ENCODE measurements at places on chromosomes 6 and 20.

DNA sequence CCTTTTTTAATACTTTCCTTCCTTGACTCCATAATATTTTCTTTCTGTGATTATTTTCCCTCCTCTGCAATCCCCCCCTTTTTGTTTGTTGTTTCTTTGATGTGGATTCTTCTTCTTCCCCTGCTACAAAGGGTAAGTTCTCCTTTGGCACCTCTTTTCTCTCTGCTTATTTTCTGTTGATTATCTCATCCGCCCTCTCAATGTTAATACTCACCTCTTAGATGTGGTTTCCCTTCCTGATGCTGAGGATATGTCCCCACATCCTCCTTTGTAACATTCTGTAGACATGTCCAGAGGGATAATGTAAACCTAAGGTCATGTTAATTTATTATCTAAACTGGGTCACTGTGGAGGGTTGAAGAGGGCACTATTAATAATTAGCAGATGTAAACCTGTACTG is 17.7 kb downstream of the FLRT3 start:
- DNase-seq: no peak

DNA sequence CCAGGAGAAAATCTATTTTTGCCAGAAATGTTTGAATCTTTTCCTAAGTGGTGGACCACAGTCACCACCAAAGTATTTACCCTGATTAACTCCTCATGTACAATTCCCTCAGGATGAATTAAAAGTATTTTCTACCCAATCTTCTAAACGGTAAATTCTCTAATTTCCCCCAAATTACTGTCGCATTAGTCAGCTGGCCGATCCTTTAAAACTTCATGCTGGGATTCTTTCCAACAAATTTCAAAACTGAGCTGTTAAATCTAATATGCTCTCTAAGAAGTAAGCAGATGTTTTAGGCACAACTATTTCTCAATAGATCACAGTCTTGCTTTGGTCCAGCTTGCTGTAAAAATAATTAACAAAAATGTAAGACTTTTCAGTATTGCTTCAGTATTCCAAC is 447.2 kb downstream of the FRK start:
- DNase-seq: no peak

- no peak for DNase-seq
These were observed 29.4 kb downstream of the RAET1L start for GRCh38 chr6:149995971-149996370.

DNA sequence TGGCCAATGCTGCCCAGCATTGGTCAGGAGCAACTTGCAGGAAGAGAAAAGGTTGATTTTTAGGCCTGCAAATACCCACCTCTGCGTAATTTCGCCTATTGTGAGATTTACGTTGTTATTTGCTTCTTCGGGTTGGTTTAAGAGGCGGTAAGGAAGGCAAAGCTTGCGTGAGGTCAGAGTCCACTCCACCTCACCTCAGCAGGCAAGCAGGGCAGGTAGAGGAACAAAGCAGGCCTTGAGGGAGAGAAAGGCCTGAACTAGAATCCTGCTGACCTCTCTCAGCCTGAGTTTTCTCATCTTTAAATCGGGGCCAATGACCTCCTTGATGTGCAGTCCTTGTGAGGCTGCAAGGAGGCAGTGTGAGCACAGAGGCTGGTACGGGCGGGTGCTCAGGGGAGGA is 239.1 kb downstream of the CDC5L start:
- DNase-seq: no peak

DNA sequence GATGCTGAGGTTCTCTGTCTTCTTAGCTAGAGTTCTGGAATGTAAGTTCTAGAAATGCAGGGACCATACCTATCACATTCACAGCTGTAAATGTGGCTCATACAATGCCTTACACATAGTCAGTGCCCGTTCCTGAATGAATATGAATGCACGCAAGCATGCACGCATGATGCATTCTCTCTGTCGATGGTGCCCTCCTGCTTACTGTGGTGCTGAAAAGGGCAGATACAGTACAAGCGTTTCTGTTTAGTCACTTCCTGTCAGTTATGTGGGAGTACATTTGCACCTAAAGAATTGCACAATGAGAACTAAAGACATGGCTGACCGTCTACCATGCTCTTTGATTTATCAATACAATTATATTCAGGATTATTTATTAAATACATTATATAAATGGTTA is 152.2 kb upstream of the SOX4 start:
- no peak for DNase-seq

- DNase-seq: no peak
These were observed 29.9 kb downstream of the FBXO30 start for GRCh38 chr6:145784683-145785082.

DNA sequence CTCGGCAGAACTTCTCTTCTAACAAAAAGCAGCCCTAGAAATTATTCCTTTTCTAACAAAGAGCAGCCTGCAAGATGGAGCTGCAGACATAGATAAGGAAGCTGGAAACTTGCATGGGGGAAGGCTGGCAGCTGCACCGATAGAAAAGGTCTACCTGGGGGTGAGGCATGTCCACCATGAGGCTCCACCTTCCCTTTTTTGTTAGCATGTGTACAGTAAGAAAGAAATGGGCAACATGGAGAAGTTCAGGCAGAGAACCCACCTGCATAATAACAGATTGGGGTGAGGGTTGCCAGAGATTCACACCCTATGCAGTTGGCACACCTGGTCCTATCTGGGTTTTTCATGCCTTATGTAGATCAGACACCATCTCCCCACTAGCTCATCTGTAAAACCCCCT is 25.4 kb downstream of the ZNF311 start:
- DNase-seq: no peak

- no peak for DNase-seq
These were observed 8.1 kb upstream of the GTF3C6 start for GRCh38 chr6:110950440-110950839.

DNA sequence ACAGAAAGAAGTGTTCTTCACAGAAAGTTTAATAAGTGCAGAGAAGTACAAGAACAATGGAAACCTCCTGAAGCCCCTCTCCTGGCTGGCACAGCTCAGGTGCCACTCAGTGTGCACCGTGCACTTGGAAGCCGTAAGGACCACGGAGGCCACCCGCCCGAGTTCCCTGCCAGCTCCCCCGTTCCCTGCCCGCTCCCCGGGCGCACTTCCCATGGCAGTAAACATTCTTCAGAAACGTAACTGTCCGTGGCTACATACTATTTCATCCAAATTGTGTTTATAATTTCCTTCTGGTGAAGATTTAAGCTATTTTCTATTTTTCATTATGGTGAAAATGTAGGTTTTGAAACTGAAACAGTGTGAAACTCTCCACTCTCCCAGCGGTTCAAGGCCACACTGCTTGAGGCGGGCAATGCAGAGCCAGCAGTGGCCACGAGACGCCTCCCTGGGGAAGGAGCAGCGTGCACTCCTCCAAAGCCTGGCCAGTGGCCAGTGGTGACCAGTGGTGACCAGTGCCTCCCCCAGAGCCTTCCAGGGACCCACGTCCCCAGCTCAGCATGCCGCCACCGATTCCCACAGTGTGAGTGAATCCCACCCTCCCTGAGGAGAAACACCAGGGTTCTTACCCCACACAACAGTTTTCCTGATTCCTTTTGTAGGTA is 46.4 kb downstream of the TAF4 start:
- no peak for DNase-seq

- DNase-seq: no peak
These were observed 157.4 kb downstream of the TRIM27 start for GRCh38 chr6:28766426-28766825.

GRCh38 chr20:48706116-48706656 is 121.6 kb downstream of the PREX1 start:
- DNase-seq: no peak

DNA sequence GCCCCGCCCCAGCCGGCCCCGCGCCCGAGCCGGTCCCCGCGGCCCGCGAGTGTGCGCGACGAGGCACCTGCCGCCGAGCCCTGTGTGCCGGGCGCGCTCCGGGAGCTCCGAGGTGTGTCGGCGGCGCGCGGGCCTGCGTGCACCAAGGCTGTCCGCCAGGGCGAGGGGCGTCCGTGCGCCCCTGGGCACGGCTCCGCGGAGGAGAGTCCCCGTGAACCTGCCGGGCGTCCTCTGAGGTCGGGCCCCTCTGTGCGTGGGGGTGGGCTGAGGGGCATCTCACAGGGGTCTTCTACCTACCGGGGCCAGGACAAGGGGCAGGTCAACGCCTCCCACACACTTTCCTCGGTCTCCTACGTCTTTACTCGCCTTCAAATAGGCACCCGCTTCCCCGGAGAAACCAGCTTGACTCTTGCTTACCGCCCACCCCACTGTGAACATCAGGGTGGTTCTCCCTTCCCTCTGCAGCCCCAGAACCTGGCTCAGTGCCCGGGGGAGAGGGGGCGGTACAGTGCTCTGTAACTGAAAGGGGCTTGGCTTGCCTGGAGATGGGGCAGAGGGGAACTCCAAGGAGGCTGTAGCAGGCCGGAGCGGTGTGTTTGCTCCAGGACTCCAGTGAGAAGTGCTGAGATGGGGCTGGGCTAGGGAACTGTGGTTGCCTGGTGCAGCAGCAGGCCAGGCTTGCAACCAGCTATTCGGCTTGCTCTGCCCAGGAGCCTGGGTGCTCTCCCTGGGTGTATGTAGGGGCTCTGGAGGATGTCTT is at the start of gene SAMD10:
TSS of gene SAMD10 (minus strand) at position 86 of the 760 bp plus-strand sequence. CDS start 175 bp downstream, outside the sequence.
- DNase-seq: no peak

GRCh38 chr20:47768016-47768824 is 17.1 kb downstream of the SULF2 start:
- no peak for DNase-seq

DNA sequence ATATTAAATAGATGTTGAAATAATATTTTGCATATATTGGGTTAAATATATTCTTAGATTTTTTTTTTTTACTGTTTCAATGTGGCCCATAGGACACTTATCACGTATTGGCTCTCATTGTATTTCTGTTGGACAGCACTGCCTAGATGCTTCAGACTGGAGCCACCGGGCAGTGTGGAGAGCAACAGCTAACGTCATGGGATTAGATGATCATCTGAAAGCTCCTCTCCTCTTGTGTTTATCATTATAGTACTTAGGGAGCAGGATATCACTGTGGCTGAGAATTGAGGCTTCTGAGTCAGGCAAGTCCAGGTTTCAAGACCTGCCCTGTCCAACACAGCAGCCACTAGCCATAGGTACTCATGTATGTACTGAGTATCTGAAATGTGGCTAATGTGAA is 87.4 kb downstream of the ZHX3 start:
- DNase-seq: no peak

- DNase-seq: no peak
These were observed 6.3 kb upstream of the MROH8 start for GRCh38 chr20:37185686-37186085.

DNA sequence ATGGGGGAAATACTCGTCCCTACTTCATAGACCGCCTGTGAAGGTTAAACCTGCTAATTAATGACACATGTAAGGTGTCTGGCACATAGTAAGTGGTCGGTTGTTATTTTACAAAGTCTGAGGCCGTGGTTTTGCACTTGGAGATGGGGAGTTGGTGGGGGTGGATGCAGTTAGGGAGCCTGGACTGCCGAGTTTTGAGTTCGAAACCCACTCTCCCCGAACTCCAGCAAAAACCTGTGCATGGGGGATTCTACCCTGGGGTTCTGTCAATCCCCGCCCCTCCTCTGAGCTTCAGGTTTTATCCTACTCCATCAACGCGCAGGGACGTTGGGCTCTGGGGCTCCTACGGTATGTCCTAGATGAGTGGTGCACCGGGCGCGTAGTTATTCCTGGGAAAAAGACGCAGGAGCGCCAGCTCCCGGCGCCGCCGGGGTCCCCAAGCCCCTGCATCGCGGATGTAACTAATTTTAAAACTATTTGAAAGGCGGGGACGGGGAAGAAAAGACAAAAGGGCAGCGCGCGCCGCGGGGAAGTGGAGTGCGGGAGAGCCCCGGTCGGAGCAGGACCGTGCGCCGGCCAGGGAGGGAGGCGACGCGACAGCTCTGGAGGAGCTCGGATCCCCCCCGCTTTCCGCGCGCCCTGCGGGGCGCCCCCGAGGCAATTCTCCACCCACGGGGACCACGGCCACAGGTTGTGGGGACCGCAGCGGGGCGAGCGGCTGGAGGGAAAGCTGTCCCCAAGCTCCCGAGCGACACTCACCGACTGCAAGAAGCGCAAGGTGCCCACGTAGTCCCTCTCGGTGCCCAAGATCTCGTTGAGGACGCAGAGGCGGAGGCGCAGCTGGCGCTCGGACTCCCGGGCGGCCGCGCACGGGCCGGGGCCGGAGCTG is 672 bp downstream of the PREX1 start:
- no peak for DNase-seq

DNA sequence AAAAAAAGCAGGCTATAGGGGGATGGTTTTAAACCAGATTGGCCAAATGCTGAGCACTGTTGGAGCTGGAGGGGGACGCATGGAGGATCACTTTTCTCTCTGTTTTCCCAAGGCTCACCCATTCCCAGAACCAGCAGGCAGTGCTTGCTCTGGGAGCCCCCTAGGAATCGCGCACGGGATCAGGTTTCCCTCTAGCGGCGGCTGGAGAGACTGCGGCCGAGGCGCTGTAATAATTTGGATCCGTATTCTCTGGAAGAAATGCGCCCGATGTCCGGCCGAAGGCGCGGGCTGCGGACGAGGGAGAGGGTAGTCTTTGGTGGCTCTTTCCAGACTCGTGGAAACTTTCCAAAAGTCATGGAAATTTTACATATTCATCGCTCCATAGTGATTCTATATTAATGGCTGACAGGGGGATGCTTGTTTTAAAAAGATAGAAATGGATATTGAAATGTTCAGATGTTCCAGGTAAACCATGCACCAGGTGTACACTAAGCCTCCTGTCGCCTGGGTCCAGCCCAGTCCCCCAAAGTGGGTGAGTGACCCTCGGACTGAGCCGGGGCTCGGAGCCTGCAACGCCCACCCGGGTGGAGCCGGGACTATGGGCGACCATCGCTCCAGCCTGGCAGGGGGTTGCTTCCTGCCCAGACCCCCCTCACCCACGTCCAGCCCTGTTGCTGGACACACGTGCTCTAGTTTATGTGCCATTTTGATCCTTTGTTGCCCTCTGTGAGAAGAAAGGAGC is 78.7 kb upstream of the PHACTR3 start:
- DNase-seq: peak; percentile 41

GRCh38 chr6:149387779-149388512 is 12.1 kb upstream of the SUMO4 start:
- no peak for DNase-seq

DNA sequence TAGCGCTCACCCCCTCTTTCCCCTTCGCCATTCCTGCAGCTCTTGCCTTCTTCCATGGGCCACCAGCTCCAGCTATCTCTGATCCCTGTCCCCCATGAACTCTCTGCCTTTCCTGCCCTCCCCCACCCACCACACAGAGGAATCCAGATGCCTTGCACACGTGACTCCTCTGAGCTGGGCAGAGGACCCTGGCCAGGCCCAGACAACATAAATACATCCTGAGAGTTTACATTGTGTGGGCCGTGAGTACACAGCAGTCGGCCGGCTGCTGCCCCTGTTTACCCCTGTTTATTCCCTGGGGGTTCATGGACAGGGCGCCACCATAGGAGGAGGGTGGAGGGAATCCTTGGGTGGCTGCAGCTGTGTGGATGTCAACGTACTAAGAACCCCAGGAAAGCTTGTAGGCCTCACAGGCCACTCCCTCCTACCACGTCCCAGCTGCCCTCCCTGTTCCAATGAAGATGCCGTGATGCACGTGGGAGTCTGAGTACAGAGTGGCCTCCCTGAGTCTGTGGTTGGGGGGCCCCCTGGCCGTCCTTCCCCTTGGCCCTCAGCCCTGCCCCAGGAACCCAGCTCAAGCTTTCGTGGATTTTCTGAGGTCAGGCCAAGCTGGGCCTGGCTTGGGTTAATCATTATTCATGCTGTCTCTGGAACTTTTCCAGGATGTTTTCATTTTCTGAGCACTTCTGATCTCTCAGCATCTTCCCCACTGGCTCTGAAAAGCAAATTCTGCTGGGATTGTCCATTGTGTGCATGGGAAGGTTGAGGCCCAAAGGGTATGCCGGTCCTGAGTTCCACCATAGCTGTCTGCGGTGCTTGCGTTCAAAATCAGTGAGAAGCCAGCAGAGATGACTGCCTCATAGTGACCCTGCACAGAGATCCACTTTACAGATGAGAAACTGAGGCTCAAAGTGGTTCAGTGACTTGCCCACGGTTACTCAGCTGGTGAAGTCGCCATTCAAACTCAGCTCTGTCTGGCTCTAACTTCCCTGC is 136.3 kb downstream of the MRPL14 start:
- DNase-seq: no peak

Measured in NCI-H748 treated with DMSO at 0.1 percent for 48 hours (cell line).